ENCODE measurements at places on chromosomes 2 and 18.

DNA sequence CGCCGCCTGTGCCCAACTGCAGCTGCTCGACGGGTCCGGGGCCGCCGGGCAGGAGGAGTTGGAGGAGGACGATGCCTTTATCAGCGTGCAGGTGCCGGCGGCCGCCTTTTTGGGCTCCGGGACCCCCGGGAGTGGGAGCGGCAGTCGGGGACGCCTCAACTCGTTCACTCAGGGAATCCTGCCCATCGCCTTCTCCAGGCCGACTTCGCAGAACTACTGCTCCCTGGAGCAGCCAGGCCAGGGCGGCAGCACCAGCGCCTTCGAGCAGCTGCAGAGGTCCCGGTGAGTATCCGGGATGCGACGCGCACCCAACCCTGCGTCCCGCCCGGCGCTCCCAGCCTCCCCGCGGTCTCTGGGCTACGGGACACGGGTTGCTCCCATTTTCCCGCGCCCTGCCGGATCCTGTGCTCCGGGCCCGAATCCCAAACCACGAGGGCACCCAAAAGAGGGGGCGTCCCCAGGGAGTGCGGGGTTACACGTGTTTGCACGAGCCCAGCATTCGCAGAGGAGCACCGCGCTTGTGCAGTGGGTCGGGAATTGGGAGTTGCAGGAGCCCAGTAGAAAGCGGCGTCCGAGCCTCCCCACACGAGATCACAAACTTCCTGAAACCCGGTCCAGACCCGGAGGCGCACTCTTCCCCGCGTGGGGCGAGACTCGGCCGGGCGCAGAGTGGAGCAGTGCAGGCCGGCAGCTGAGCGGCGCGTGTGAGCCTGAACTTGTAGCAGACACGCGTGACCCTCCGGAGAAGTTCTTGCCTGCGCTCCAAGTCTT, 1.2 kb downstream of the CABLES1 start:
- no peak for DNase-seq

- no peak for DNase-seq
Measured at GRCh38 chr18:12283256-12283655, 24.8 kb upstream of the TUBB6 start.

GRCh38 chr2:241147336-241147735, 1.9 kb downstream of the PASK start:
- DNase-seq: no peak

GRCh38 chr18:44997174-44997573, 316.5 kb downstream of the SETBP1 start:
- DNase-seq: no peak

GRCh38 chr2:1990724-1991123, 246.4 kb upstream of the PXDN start:
- DNase-seq: no peak

GRCh38 chr2:2892378-2892777, 485.2 kb downstream of the EIPR1 start:
- DNase-seq: no peak

GRCh38 chr18:12769644-12770440, 67.0 kb downstream of the PSMG2 start:
- no peak for DNase-seq

GRCh38 chr18:32701313-32701712, 71.5 kb downstream of the KLHL14 start:
- no peak for DNase-seq

- no peak for DNase-seq
Measured at GRCh38 chr2:26933431-26934334, 36.8 kb upstream of the MAPRE3 start.

- no peak for DNase-seq
Measured at GRCh38 chr2:241300000-241300399, 15.5 kb downstream of the HDLBP start.

DNA sequence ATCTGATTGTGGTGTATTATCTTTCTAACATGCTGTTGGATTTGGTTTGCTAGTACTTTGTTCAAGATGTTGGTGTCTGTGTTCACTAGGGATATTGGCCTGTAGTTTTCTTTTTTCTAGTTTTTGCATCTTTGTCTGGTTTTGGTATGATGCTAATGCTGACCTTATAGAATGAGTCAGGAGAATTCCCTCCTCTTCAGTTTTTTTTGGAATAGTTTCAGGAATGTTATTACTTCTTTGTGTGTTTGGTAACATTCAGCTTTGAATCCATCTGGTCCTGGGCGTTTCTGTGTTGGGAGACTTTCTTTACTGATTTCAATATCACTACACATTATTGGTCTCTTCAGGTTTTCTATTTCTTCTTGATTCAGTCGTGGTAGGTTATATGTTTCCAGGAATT, 124.2 kb upstream of the EPB41L5 start:
- DNase-seq: no peak

GRCh38 chr2:17821535-17822444, 5.5 kb downstream of the MSGN1 start:
- no peak for DNase-seq

- DNase-seq: no peak
Measured at GRCh38 chr2:179181002-179181401, 83.6 kb downstream of the SESTD1 start.

GRCh38 chr2:2919026-2919425, 458.6 kb downstream of the EIPR1 start:
- no peak for DNase-seq

DNA sequence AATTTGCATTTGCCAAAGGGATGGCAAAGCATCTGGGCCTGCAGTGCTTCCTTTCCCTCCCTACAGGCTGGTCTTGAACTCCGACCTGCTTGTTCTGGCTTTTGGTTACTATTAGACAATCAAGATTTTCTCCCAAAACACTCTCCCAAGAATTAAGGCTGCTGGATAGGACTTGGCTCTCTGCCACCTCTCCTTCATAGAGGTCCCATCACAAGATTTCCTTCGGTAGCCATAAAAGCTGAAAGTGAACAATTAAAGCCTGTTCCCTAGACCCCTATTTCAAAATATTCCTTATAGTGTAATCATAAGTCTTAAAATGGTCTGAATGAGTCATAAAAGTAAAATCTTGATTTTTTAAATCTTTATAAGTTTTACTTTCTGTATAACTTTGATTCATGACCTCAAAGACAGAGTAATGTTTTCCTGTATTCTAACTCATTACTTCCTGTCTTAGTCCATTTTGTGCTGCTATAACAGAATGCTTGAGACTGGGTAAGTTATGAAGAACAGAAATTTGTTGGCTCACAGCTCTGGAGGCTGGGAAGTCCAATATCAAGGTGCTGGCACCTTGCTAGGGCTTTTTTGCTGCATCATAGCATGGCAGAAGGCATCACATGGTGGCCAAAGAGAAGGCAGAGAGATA, 37.8 kb upstream of the TNP1 start:
- no peak for DNase-seq

- no peak for DNase-seq
Measured at GRCh38 chr2:42532397-42532796, 36.0 kb upstream of the MTA3 start.

GRCh38 chr2:201194097-201194496, 11.2 kb downstream of the CASP10 start:
- no peak for DNase-seq

DNA sequence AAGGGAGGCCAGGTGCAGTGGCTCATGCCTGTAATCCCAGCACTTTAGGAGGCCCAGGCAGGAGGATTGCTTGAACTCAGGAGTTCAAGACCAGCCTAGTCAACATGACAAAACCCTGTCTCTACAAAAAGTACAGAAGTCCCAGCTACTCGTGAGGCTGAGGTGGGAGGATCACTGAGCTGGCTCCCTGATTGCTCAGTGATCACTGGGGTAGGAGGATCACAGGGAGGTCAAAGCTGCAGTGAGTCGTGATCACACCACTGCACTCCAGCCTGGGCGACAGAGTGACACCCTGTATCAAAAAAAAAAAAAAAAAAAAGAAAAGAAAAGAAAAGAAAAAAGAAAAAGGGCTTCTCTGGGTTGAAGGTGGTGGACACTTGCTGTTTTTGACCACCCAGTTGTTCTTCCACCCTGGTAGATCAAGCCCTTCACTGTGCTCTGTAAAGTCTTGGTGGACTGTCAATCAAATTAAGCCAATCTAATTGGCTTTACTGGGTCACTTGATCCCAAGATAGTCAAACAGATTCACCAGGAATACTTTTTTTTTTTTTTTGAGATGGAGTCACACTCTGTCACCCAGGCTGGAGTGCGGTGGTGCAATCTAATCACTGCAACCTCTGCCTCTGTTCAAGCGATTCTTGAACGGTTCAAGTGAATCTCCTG, 191.6 kb downstream of the AGPS start:
- DNase-seq: no peak

DNA sequence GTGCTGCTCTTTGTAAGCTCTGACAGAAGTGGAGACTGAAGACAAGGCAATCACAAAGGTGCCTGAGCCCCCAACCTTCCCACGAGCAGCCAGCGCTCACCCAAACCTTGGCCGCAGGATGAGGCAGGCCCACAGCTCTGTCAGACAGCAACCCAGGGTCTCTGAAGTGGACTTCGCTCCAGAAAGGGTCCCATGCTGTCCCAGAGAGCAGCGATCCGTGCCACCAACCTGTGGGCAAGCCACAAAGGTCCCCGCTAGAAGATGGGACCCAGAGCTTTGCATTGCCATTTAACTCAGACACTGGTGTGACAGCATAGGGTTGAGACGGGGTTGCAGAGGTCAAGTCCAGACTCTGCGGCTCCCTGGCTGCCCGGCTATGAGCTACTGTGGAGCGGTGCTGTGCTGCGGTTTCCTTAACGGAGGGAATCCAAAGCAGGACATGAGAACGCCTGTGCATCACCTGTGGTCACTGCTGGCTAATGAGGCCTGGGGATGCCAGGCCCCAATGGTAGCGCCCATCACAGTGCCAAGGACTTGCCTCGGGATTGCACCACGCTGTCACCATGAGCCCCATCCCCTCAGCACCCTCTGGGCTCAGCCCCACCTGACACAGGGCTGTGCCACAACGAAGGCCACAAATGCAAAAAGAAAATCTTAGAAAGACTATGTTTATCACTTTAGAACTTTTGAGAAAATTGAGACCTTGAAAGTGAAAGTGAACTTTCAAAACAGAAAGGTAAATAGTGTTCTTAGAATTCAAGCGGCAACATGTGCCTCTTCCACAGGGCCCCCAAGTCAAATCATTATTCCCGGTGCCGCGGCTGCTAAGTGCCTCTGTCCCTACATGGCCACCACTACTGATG, 103.4 kb downstream of the HDAC4 start:
- DNase-seq: no peak

DNA sequence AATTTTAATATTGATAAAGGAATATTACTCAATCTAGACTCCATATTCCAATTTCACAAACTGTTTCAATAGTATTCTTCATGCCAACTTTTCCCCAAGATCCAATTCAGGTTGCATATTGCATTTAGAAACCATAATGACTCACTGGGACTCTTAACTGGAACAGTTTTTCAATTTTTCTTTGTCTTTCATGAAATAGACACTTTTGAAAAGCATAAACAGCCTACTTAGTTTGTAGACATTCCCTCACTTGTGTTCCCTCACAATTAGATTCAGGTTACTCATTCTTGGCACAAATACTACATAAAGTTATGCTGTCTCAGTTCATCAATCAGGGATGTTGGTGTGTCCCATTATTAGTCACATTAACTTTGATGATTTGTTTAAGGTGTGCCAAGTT, 1768.4 kb upstream of the PIK3C3 start:
- DNase-seq: no peak

Measured in NCI-H1436 (cell line).